ENCODE measurements at places on chromosomes 1 and 21. TPM values are rescaled to one million over a fixed set of nuclear protein-coding genes. Genes with fewer than 3 reads are reported as not detected.

PCSK9 gene
- total RNA-seq: 0.13 TPM

CAMK1G gene
- not detected for total RNA-seq

TMEM82 gene
- total RNA-seq: not detected

FAM163A gene
- total RNA-seq: 0.27 TPM

KCNH1 gene
- 0.15 TPM for total RNA-seq

SLC44A5 gene
- total RNA-seq: 1.2 TPM

TCEA3 gene
- 32.9 TPM for total RNA-seq

PLEKHG5 gene
- total RNA-seq: 10.7 TPM

CLCA1 gene
- not detected for total RNA-seq

MRAP gene
- 15.0 TPM for total RNA-seq

DDR2 gene
- 75.1 TPM for total RNA-seq

AGL gene
- 37.6 TPM for total RNA-seq
